ENCODE measurements at places on chromosomes 2 and 18. TPM values are rescaled to one million over a fixed set of nuclear protein-coding genes. Genes with fewer than 3 reads are reported as not detected.

Gene NOL4
- total RNA-seq: not detected

Gene RND3
- 0.98 TPM for total RNA-seq

Gene ERMN
- 12.8 TPM for total RNA-seq

- no peak overlapping the region for H3K27ac ChIP-seq
- H3K36me3 ChIP-seq: no peaks in the 10 kb centered on the region
- H3K4me3 ChIP-seq: no peak overlapping the region
- H3K27me3 ChIP-seq: peaks cover 4% of the 10 kb centered on the region
- peaks cover 7% of the 10 kb centered on the region for H3K4me1 ChIP-seq
- no peak for DNase-seq
Observed at GRCh38 chr18:12409469-12409868, 1.7 kb downstream of the PRELID3A start.

GRCh38 chr2:203341741-203342310, 13.6 kb downstream of the ABI2 start:
- H3K4me3 ChIP-seq: no peak overlapping the region
- H3K27me3 ChIP-seq: no peaks in the 10 kb centered on the region
- H3K36me3 ChIP-seq: peaks cover 3% of the 10 kb centered on the region
- H3K27ac ChIP-seq: no peak overlapping the region
- DNase-seq: no peak
- H3K4me1 ChIP-seq: no peaks in the 10 kb centered on the region

DNA sequence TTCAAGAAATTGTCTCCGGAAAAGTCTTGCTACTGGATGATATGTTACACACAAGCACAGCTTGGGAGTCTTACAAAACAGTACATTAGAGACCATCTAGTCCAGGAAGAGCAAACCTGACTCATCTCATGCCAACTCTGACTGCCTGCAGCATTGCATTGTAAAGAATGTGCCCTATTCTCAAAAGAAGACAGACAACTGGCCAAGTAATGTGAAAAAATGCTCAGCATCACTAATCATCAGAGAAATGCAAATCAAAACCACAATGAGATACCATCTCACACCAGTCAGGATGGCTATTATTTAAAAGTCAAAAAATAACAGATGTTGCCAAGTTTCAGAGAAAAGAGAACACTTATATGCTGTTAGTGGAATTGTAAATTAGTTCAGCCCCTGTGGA, 42.7 kb upstream of the GORASP2 start:
- H3K4me3 ChIP-seq: no peak overlapping the region
- peaks cover 17% of the 10 kb centered on the region for H3K27me3 ChIP-seq
- DNase-seq: no peak
- H3K27ac ChIP-seq: no peak overlapping the region
- H3K36me3 ChIP-seq: no peaks in the 10 kb centered on the region

DNA sequence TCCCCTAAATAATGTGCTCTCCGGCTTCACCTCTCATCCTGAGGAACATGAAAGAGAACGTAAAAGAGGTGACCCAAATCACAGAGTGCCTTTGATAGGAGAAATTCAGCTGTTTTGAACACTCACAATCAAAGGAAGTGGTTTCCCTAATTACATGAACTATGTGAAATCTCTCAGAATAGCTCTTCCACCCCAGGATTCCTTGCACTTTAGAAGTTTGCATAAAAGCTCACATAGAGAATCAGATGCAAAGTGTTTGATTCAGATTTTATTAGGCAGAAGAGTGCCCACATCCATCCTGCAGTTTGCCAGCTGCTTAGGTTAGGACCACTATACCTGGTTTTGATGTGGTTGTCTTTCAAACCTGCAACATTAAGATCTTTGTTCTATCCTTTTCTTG, 61.0 kb downstream of the MAP3K20 start:
- no peak overlapping the region for H3K27ac ChIP-seq
- no peaks in the 10 kb centered on the region for H3K36me3 ChIP-seq
- no peak overlapping the region for H3K4me3 ChIP-seq
- no peaks in the 10 kb centered on the region for H3K27me3 ChIP-seq

DNA sequence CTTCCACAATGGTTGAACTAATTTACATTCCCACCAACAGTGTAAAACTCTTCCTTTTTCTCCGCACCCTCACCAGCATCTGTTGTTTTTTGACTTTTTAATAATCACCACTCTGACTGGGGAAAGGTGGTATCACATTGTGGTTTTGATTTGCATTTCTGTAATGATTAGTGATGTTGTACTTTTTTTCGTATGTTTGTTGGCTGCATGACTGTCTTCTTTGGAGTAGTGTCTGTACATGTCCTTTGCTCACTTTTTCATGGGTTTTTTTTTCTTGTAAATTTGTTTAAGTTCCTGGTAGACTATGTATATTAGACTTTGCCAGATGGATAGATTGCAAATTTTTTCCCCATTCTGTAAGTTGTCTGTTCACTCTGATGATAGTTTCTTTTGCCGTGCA, 574.8 kb downstream of the KCNJ3 start:
- no peaks in the 10 kb centered on the region for H3K36me3 ChIP-seq
- H3K4me1 ChIP-seq: no peaks in the 10 kb centered on the region
- DNase-seq: no peak
- no peaks in the 10 kb centered on the region for H3K27me3 ChIP-seq
- H3K27ac ChIP-seq: no peak overlapping the region
- H3K4me3 ChIP-seq: no peak overlapping the region

- H3K27ac ChIP-seq: no peak overlapping the region
- no peak for DNase-seq
- H3K4me3 ChIP-seq: no peak overlapping the region
- H3K27me3 ChIP-seq: no peaks in the 10 kb centered on the region
- peaks cover 9% of the 10 kb centered on the region for H3K36me3 ChIP-seq
Observed at GRCh38 chr18:13390711-13391110, 172.2 kb downstream of the LDLRAD4 start.

DNA sequence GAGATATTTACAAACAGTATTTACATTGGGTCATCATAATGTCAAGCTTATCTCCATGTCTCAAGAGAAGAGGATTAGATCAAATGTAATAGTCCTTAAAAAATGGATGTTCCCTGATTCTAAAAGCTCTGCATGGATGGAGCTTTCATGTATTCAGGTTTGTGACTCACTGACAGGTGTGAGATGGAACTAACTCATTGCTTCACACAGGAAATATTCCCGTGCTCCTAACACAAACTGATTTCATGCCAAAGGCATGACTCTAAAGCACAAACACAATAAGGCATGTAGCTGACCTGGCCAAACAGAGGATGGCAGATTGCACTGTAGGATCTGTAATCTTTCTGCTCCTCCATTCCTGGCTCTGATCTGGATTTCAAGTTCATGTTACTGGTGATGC, 110.0 kb downstream of the ALK start:
- no peak for DNase-seq
- no peak overlapping the region for H3K27ac ChIP-seq
- H3K4me3 ChIP-seq: no peak overlapping the region

DNA sequence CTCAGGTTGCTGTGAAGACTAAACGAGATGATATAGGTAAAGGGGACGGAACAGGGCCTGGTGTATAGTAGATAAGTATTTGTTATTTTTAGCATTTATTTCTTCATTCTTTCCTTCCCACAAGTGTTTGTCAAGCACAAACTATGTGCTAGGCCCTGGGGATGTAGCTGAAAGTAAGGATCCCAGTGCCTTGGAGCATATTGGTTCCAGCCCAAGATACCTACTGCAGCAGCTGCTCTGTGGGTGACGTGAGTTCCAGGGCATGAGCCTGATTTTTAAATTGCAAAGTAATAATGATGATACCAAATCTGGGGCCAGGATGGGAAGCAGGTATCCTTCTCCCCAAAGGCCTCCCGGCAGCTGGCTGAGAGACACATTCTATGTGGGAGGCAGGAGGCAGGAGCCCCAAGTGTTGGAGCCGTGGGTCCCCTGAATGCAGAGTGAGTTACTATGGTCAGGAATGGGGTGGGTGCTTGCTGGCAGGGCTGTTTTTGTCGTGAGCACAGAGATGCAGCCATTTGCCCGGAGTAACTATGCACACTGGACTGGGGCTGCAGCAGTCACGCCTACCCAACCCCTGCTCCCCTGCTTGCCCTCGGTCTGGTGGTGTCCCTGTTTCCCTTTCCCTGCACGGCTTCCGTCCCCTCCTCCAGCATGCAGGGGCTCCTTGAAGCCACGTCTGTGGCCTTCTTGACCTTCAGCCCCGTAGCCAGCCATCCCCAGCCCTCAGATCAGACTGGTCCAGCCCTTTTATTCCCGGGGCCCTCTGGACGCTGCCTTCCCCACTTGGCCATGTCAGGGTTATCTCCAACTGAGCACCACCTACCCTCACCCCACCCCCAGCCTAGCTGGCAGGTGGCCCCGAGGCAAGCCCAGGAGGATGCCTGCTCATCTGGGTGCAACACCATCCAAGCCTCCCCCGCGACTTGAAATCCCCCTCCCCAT, 52.4 kb downstream of the INHBB start:
- H3K4me1 ChIP-seq: no peaks in the 10 kb centered on the region
- no peak overlapping the region for H3K4me3 ChIP-seq
- no peak for DNase-seq
- no peak overlapping the region for H3K27ac ChIP-seq
- no peaks in the 10 kb centered on the region for H3K36me3 ChIP-seq

GRCh38 chr2:68282811-68283418, 30.6 kb upstream of the PPP3R1 start:
- DNase-seq: no peak
- no peak overlapping the region for H3K4me3 ChIP-seq
- H3K27ac ChIP-seq: no peak overlapping the region
- H3K36me3 ChIP-seq: no peaks in the 10 kb centered on the region
- peaks cover 7% of the 10 kb centered on the region for H3K27me3 ChIP-seq

GRCh38 chr2:113216891-113217454, 43.2 kb downstream of the PSD4 start:
- peaks cover 9% of the 10 kb centered on the region for H3K4me1 ChIP-seq
- H3K27me3 ChIP-seq: no peaks in the 10 kb centered on the region
- H3K36me3 ChIP-seq: no peaks in the 10 kb centered on the region
- H3K27ac ChIP-seq: no peak overlapping the region

DNA sequence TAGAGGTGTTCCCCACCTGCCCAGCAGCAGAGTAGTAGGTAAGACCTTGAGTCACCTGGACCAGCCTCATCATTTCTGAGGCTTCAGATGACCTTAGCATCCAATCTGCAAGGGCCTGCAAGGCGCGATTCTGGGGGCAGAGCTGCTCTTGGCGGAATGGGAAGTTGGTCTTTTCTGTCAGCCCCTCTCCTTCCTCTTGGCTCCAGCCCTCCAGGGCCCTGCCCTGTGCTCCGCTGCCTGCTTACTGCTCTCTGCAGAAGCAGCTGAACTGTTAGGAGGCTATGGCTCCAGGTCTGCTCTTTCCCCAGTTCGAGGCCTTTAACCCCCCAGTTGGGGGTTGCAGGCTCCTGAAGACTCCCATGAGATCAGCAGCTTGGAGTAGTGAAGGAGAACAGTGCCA, 96.1 kb upstream of the MCFD2 start:
- no peak overlapping the region for H3K27ac ChIP-seq
- H3K36me3 ChIP-seq: peaks cover 16% of the 10 kb centered on the region
- H3K4me3 ChIP-seq: no peak overlapping the region
- DNase-seq: no peak

DNA sequence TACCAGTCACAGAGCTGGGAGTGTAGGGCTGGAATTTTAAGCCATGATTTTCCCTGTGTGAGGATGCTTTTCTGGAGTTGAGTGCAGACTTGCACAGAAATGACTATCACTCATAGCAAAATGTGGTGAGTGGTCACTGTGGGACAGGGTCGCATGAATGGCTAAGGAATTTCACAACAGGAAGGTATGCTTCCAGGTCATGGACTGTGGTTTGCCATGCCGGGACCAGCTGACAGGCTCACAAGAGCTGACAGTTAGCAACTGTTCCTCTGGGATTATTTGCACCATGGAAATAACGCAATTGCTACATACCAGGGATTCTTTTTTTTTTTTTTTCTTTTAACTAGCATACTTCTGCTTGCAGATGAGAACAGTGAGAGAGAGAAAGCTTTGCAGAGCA, 3.8 kb upstream of the UXS1 start:
- DNase-seq: no peak
- H3K27ac ChIP-seq: no peak overlapping the region
- H3K36me3 ChIP-seq: no peaks in the 10 kb centered on the region

GRCh38 chr2:80499095-80499494, 194.5 kb upstream of the LRRTM1 start:
- DNase-seq: no peak
- H3K36me3 ChIP-seq: no peaks in the 10 kb centered on the region
- H3K27me3 ChIP-seq: no peaks in the 10 kb centered on the region
- H3K27ac ChIP-seq: no peak overlapping the region
- no peaks in the 10 kb centered on the region for H3K4me1 ChIP-seq

DNA sequence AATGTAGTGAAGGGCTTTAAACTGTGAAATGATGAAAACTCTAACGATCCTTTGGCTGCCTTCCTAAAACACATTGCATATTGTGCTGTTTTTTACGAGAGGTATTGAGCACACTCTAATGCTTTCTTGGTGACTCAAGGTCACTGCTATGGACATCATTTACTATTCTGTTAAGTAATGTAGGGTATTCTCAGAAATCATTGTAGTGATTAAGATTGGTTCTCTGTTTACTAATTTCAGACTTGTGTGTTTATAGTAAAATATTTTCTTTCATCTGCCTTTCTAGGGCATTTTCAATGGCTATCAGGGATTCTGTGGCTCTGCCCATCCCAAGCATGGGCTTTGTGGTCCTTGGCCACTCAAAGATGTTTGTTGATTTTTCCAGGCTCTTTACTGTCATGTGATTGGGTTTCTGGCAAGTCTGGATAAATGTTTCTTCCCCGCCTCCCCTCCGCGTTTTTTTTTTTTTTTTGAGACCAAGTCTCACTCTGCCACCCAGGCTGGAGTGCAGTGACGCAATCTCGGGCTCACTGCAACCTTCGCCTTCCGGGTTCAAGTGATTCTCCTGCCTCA, 29.3 kb downstream of the UBE2F start:
- H3K36me3 ChIP-seq: no peaks in the 10 kb centered on the region
- DNase-seq: no peak
- H3K27me3 ChIP-seq: no peaks in the 10 kb centered on the region
- H3K4me3 ChIP-seq: no peak overlapping the region

DNA sequence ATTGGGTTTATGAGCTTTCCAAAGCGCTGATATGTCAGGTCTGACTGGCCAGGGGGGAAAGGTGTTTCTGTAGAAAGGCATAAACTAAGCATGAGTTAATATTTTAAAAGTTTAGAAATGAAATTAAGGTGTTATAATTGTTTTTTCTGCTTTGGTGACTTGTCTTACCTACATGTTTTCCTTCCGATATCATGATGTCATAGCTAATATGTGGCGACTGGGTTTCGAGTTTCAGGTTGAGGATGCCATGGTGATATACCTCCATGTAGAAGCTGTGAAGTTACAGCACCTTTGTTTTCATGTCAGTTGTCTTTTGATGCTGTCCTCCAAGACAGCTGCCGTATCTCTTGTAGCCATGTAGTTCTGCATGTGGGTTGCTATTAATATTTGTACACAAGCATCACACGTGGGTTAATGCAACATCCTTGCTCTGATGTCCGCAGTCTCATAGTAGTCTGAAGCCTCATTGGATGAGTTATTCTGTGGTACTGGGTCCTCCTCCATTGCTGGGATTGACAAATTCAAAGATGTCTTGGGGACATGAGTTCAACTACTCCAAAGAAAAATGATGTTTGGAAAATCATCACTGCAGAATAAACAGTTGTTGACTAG, 230.6 kb downstream of the PRKCE start:
- no peaks in the 10 kb centered on the region for H3K36me3 ChIP-seq
- no peak overlapping the region for H3K4me3 ChIP-seq
- no peaks in the 10 kb centered on the region for H3K4me1 ChIP-seq
- DNase-seq: no peak

All from T-cell (primary cell).